ENCODE measurements at places on chromosomes 1 and 21.

DNA sequence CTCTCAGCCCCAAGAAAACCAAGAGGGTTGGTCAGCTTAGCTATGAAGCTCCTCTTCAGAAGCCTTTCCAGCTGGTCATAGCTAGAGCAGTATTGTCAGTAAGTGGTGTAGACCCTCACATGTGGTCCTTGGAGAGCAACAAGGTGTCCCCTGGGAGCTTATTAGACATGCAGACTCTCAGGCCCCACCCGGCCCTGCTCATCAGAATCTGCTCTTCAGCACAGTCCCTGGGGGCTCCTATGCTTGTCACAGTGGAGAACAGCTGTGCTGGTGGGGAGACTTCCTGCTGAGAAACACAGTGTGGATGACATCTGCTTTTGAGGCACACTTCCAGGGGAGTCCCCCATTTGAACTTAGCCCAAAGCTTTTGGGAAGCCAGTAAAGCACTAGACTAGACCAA, 21.9 kb upstream of the NEK2 start:
- DNase-seq = no peak

- no peak for DNase-seq
Observed at GRCh38 chr21:31526040-31526439, 133.5 kb upstream of the SOD1 start.

DNA sequence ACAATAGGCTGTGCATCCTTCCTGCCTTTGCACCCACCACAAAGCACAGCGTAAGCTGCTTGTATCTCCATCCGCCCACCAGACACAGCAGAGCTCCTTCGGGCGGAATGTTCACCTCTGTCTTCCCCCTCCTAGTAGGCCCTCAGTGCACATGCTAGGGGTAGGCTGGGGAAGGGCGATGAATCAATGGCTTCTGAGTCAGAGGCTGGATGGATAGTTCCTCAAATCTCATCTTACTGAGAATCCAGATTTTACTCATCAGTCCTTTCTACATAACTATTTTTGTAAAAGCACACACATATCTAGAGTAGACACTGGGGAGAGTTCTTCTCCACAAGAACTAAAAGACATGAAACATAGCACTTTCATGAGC, 73.8 kb downstream of the BCAR3 start:
- peak; percentile 52 for DNase-seq

- DNase-seq = no peak
Observed at GRCh38 chr21:33367309-33367973, 35.8 kb upstream of the IFNGR2 start.

GRCh38 chr1:232575763-232576040, 54.2 kb downstream of the SIPA1L2 start:
- DNase-seq = no peak
